Activated naive CD8-positive, alpha-beta T cell treated with anti-CD3 and anti-CD28 coated beads for 36 hours (primary cell): ENCODE measurements at places on chromosomes 2 and 18.

DNA sequence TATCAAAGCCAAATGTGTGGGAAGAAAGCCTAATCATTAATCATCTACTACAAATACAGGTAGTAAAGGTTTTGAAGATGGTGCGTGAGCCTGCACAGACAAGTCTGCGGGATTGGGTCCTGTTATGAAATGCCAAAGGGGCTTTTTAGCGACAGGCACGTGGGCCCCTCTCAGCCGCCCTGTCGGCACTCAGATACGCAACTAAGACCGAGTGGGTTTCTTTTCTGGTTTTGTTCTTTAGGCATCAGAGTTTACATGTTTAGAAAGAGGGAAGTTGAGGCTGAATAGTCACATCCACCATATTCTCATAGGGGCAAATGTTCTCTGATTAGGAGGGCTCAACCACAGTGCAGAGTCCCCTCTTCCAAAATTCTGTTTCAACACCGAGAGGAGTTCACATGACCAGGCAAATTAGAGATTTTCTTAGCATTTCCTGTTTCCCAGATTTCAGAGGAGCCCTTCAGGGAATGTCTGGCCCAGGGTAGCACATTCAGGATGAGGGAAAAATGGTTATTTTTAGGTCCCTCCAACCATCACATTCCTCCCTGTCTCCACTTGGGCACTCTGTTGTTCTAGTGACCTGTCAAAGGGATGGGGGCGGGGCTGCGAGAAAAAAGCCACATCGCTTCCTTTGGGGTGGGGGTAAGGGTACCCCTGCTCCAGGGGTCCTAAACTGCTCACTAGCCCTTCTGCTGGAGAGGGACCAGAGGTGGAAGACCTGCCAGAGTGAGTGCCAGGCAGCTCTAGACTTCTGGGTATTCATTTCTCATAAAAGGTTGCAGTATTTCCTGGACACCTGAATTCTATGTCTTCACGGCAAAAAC, 159.2 kb downstream of the BCL2 start:
- peak; percentile 13 for DNase-seq

DNA sequence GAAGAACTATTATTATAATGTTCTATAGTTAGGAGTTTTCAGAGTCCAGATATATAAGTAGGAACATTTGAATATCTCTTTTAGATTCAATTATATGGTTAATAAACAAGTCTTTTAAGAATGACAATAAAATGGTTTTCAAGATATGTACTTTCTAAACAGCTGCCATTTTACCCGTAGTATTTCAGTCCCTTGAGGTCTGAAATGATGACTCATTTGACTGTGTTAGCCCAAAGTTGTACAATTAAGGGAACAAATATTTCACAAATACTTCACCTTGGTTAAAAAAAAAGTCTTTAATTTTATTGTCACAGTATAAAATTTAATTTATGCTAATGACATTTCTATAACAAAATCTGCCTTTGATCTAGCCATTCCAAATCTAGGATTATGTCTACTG, 91.6 kb upstream of the TANK start:
- no peak for DNase-seq

GRCh38 chr2:97993926-97994325, 1.8 kb downstream of the TMEM131 start:
- DNase-seq = no peak

GRCh38 chr2:1625281-1626001, 118.9 kb downstream of the PXDN start:
- no peak for DNase-seq

DNA sequence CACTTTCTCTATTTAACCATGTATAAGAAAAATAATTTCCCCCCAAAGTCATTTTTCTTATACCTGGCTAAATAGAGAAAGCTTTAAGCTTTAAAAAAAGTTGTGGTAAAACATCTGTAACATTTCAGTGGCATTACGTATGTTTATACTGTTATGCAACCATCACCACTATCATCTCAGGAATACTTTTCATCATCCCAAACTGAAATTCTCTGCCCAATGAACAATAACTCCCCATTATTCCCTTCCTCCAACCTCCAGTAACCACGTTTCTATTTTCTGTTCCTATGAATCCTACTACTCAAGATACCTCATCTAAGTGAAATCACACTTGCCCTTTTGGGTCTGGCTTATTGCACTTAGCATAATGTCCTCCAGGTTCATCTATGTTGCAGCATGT, 1.7 kb upstream of the SLC3A1 start:
- no peak for DNase-seq

GRCh38 chr18:50401888-50402287, 27.0 kb downstream of the SKA1 start:
- peak; percentile 51 for DNase-seq

DNA sequence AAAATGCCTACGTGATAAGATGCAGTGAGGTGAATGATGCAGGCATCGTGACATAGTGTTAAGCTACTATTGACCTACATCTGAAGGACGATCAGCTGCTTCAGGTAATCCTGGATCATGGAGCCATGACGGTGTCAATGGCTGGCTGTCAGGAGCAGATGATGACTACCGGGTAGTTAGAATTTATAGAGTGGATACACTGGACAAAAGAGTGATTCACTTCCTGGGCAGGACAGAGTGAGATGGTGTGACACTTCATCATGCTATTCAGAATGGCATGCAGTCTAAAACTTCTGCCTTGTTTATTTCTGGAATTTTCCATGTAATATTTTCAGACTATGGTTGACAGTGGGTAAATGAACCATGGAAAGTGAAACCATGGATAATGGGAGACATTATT, 29.5 kb downstream of the METTL8 start:
- DNase-seq = no peak

GRCh38 chr2:160052531-160052930, 9.9 kb downstream of the PLA2R1 start:
- DNase-seq = no peak

DNA sequence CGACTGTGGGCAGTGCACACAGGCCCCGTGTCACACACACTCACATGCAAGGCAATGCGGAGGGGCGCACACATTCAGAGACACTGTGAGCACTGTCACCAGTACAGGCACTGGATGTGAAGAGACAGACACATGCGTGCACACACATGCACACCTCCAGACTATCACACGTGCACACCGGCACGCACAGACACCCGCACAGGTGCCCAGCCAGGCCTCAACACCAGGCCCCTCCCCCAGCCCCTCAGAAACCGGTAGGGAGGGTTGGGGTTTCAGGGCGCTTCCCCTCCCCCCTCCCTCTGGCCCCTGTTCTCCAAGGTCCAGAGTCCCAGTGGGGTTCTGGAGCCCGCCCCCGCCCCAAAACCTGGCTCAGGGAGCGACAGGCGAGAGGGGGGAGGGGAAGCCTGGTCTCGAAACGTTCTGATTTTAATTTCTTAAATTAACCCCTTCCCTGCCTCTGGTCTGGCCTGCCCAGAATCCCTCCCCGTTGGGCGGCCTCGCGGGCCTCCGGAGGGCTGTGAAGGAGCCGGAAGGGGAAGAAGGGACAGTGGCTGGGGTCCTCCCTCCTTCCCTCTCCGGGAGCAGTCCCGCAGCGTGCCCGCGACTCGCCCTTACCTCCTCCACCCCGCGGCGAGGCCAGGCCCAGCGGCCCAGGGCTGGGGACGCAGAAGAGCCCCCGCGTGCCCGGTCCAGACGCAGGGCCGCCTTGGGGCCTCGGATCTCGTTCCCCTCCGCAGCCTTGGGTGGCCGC, 558 bp downstream of the FBXO41 start:
- peak; percentile 44 for DNase-seq

GRCh38 chr2:26523750-26524149, 45.8 kb upstream of the OTOF start:
- DNase-seq = no peak

DNA sequence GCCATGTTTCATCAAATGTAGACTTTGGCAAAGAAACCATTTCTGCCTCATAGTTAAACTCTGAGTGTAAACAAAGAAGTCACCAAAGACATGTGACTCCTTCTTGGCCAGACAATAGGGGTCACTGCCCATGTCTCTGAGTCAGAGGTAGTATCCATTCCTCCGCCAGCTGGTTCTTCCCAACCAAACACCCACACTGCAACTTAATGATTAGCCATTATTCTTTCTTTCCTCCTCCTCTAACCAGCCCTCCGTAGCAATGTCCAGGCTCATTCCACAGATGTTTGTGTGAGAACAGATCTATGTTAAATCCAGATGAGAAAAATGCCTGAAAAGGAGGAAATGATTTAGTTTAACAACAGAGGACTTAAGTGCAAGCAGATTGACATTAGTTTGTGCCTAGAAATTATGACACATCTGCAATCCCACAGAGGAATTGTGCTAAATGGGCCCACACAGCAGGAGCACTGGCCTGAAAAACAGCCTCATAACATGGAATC, 127.9 kb upstream of the SH3BP4 start:
- no peak for DNase-seq

DNA sequence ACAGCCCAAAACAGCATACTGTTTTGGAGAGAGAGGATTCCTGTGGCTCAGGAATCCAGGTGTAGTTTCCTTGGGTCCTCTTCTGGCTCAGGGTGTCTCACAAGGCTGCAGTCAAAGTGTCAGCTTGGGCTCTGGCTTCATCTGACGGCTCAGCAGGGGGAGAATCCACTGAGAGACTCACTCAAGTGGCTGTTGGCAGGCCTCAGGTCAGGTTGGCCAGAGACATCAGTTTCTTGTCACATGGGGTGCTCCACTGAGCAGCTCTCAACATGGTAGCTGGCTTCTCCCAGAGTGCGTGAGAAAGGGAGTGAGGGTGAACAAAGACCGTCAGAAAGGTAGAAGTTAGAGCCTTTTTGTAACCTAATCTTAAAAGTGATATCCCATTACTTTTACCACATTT, 168.4 kb downstream of the SOCS6 start:
- DNase-seq = no peak

- DNase-seq = no peak
Measured at GRCh38 chr2:231673348-231673770, 35.0 kb upstream of the PTMA start.

DNA sequence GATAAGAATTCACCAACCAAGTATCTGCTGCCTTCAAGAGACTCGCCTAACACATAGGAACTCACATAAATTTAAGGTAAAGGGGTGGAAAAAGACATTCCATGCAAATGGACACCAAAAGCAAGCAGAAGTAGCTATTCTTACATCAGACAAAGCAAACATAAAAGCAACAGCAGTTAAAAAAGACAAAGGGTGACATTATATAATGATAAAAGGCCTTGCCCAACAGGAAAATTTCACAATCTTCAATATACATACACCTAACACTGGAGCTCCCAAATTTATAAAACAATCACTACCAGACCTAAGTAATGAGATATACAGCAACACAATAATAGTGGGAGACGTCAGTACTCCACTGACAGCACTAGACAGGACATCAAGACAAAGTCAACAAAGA, 41.4 kb downstream of the NEMP2 start:
- no peak for DNase-seq

- no peak for DNase-seq
Measured at GRCh38 chr18:62834715-62835114, 119.4 kb downstream of the PHLPP1 start.

GRCh38 chr18:63339920-63340484, 20.4 kb upstream of the BCL2 start:
- DNase-seq = no peak

- DNase-seq = no peak
Measured at GRCh38 chr18:77478646-77479442, 229.2 kb downstream of the GALR1 start.

DNA sequence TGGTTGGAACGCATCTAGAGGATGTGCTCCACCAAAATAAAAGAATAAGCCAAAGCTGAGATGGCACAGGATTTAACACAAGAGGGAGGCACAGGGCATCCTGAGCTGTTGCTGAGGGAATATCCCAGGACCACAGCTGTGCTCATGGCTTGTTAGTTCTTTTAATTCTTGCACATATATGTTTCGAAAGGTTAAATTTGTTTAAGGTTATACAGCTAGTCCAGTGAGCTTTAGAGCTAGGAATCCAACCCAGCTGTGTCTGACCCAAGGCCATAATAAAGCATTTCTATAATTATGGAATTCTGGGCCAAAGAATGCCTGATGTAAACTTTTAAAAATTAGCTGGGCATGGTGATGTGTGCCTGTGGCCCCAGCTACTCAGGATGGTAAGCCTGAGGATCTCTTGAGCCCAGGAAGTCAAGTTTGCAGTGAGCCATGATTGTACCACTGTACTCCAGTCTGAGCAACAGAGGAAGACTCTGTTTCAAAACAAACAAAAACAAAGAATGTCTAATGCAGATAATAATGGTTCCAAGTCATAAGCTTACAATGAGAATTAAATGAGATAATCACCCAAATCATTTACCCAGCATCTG, 66.4 kb upstream of the CCBE1 start:
- DNase-seq = no peak

GRCh38 chr18:46329736-46330246, 225.6 kb downstream of the HAUS1 start:
- no peak for DNase-seq

DNA sequence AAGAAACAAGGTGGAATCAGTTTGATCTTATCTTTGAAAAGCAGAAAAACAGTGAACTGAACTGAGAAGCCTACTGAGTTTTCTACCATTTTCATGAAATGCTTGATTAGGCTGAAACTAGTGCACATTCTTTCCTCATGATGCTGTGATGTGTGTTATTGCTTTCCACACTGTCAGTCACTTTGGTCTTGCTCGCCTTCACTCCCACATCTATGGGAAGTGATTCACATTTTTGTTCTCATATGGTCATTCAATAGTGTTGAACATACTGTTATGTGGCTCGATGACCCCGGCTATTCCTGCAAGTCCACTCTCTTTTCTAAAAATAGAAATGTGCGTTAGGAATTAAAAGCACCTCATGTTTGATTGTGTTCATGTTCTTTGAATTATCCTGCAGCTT, 129.7 kb downstream of the TGIF1 start:
- no peak for DNase-seq

DNA sequence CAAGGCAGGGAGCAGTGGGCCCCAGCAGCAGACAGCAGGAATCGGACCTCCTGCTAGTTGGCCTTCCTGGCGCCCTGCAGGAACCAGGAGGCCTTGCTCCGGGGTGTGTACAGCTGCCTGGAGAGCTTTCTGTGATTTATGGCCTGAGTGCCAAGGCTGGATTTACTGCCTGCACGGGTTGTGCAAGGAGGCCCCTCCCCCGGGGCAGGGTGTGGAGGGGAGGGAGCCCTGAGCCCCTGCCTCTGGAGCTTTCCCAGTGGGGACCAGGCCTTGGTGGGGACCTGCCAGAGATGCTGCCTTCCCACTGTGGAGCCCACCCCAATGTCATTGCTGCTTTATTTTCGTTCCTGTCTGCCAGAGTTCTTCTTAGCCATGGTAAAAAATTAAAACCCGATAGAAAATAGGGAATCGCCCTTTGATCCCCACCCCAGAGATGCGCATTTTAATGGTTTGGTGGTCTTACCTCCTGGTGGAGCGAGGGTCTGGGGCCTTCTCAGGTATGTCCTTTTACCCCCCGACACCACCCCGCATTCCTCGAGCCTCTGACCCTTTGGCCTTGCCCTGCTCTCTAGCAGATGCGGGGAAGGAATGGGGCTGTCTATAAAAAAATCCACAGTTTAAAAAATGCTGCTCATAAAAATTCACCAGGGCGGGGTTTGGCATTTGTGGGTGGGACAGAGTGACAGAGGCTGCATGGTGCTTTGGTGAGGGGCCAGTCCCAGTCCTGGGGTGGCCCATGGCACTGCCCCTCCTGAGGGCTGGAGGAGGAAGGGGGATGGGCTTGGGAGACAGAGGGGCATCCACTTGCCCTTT, 6.9 kb upstream of the RALB start:
- DNase-seq = no peak

- DNase-seq = no peak
Measured at GRCh38 chr2:147405651-147406050, 439.2 kb upstream of the ACVR2A start.
